Inflammatory macrophage (primary cell): ENCODE measurements at places on chromosomes 12 and 14.

GRCh38 chr12:58877243-58877743, 43.0 kb downstream of the LRIG3 start:
- DNase-seq, result no peak

DNA sequence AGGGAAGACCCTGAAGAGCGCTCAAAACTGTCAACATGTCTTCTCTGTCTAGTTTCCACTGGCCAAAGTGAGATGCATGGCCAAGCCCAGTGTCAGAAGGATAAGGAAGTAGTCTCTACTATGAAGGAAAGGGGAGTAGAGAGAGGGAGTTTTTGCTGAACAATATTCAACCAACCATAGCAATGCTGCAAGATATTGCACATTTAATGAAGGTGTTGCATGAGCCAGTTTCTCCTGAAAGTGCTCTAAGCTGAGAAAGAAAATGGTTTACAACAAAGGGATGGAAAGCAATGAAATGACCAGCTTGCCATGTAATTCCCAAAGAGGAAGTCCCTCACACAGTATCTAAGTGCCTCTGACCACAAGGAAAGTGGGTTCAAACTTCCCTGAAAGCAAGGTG, 40.0 kb upstream of the NID2 start:
- no peak for DNase-seq

- no peak for DNase-seq
Observed at GRCh38 chr12:99029511-99030271, 384.6 kb downstream of the APAF1 start.

- peak; percentile 18 for DNase-seq
Observed at GRCh38 chr12:89960607-89961394, 252.2 kb upstream of the ATP2B1 start.

GRCh38 chr12:39638840-39639239, 19.2 kb upstream of the ABCD2 start:
- DNase-seq, result no peak
